ENCODE measurements at places on chromosomes 11 and 22. TPM values are rescaled to one million over a fixed set of nuclear protein-coding genes. Genes with fewer than 3 reads are reported as not detected.
A peak's percentile ranks its signal among the peaks of the same experiment; 100 is the strongest.

GRCh38 chr11:76166314-76166713 is 40.0 kb downstream of the WNT11 start:
- no peaks in the 10 kb centered on the region for H3K36me3 ChIP-seq
- H3K4me3 ChIP-seq, result no peak overlapping the region
- H3K4me1 ChIP-seq, result peaks cover 9% of the 10 kb centered on the region
- no peak overlapping the region for H3K27ac ChIP-seq
- H3K27me3 ChIP-seq, result no peaks in the 10 kb centered on the region

DNA sequence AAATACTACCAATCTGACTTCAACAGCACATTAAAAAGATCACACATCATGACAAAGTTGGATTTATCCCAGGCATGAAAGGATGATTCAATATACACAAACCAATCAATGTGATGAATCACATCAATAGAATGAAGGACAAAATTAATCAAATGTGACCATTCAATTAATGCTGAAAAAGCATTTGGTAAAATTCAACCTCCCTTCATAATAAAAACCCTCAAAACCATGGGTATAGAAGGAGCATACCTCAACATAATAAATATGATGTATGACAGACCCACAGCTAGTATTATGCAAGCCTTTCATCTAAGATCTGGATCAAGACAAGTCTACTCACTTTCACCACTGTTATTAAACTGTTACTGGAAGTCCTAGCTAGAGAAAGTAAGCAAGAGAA is 921.7 kb upstream of the RAG2 start:
- H3K27me3 ChIP-seq, result no peaks in the 10 kb centered on the region
- no peaks in the 10 kb centered on the region for H3K4me1 ChIP-seq
- DNase-seq, result no peak
- H3K4me3 ChIP-seq, result no peak overlapping the region
- H3K27ac ChIP-seq, result no peak overlapping the region

DNA sequence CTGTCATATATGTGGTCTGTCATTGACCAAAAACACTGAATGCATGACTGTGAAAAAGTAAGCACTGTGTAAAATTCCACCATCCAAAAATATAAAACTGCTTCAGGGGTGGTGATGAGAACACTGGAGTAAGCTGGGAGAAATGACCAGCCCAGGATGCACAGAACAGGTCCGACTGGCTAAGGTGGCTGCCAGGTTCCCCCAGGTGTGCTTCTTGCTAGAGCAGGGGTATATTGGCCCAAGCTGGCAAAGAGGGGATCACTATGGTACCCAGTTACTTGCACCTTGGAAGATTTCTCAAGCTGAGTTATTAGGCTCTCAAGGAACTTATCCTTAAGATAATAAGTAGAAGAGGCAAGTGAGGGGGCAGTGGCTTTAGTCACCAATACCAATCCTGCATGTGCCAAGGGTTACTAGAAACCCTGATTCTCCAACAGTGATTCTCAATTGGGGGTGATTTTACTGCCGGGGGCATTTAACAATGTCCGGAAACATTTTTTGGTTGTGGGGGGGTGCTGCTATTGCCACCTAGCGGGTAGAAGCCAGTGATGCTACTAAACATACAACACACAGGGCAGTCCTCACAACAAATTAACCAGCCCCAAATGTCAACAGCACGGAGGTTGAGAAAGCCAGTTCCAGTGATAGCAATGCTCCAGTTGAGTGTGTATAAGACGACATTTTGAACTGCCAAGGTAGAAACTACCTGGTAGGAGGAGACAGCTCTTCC is 15.7 kb downstream of the SNU13 start:
- H3K36me3 ChIP-seq, result peaks cover 36% of the 10 kb centered on the region
- H3K27ac ChIP-seq, result no peak overlapping the region
- DNase-seq, result no peak
- no peaks in the 10 kb centered on the region for H3K27me3 ChIP-seq
- H3K4me3 ChIP-seq, result no peak overlapping the region

DNA sequence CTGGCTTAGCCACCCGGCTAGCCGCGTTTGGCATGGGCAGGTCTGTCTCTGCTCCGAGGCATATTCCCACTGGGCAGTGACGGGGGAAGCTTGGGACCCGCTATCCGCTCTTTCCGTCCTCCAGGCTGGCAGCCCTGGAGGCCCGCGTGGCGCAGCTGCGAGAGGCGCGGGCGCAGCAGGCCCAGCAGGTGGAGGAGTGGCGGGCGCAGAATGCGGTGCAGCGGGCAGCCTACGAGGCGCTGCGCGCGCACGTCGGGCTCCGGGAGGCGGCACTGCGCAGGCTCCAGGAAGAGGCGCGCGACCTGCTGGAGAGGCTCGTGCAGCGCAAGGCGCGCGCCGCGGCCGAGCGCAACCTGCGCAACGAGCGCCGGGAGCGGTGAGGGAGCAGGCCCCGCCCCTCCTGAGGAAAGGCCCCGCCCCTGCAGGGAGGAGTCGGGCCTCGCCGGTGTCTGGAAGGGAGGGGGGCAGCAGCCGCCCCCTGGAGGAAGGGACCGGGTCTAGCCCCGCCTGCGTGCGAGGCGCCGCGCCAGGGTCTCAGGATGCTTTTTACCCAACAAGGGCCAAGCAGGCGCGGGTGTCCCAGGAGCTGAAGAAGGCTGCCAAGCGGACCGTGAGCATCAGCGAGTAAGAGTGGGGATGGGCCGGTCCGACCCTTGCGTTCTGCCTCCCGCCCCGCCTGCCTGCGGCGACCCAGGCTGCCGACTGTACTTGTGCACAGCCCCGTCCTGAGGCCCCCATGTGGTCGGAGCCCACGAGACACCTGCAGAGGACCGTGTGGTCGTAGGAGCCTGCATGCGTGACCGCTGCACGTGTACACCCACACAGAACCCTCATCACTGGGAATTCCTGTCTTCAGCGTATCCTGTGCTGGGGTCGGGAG is 7.9 kb downstream of the ATG16L2 start:
- H3K27me3 ChIP-seq, result no peaks in the 10 kb centered on the region
- peaks cover 20% of the 10 kb centered on the region for H3K36me3 ChIP-seq
- peak; percentile 92 for DNase-seq
- peaks cover 9% of the 10 kb centered on the region for H3K4me1 ChIP-seq
- peak overlapping the region; percentile 50 for H3K4me3 ChIP-seq

DNA sequence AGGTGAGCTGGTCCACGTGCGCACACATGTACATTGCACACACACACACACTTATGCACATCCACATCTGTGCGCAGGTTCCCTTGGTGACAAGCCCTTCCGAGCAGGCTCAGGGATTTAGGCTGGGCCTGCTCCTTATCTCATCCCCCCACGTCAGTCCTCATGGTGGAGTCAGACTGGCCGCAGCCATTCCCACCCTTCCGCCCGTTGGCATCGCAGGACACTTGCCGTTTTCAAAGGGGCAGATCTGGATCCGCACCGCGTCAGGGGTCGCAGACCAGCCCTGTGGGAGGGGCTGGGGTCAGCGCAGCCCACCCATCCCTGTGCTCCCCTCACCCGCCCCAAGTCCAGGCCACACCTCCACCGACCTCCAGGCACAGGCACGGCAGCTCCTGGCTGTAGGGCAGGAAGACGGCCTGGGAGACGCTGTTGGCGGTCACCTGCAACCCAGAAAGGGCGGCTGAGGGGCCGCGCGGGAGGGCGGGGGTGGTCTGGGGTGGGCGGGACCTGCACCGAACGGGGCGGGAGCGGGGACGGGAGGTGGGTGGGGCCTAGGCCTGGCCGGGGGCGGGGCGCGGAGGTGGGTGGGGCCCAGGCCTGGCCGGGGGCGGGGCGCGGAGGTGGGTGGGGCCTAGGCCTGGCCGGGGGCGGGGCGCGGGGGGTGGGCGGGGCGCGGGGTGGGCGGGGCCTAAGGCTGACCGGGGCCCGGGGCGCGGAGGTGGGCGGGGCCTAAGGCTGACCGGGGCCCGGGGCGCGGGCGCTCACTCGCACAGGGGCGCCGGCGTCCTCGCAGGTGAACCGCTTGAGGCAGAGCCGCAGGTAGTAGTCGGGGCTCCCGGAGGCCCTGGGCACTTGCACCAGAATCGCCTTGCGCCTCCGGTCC is 13.3 kb downstream of the IL17REL start:
- peak; percentile 16 for DNase-seq
- H3K27ac ChIP-seq, result no peak overlapping the region
- H3K4me1 ChIP-seq, result peaks cover 8% of the 10 kb centered on the region
- H3K4me3 ChIP-seq, result peak overlapping the region; percentile 19
- H3K27me3 ChIP-seq, result peaks cover 7% of the 10 kb centered on the region

DNA sequence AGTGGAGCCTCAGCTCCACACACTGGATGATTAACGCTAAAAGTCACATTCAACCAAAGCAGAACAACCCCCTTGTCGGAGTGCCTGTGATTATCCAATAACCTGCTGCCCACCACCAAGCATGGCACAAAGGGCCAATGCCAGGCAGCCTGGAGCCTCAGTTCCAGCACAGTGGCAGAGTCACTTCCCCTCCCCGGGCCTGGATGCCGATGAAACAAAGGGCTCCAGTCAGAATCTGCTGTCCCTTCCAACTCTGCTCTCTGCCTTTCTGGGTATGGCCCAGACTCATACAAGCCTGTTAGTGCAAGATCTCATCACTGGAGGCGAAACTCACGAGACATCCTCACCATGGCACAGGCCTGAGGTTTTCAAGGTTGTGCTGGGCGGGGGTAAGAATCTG is 52.1 kb downstream of the CLTCL1 start:
- H3K36me3 ChIP-seq, result peaks cover 51% of the 10 kb centered on the region
- H3K27ac ChIP-seq, result no peak overlapping the region
- no peak overlapping the region for H3K4me3 ChIP-seq
- no peaks in the 10 kb centered on the region for H3K27me3 ChIP-seq

OR5I1 gene
- not detected for polyA plus RNA-seq

Data from heart left ventricle (tissue), 16 donors.